ENCODE measurements at places on chromosomes 5 and 9. TPM values are rescaled to one million over a fixed set of nuclear protein-coding genes. Genes with fewer than 3 reads are reported as not detected.
A peak's percentile ranks its signal among the peaks of the same experiment; 100 is the strongest.

Gene SLC22A4
- 3.0 TPM for polyA plus RNA-seq

Gene SCGB3A2
- polyA plus RNA-seq = 1,496 TPM

DNA sequence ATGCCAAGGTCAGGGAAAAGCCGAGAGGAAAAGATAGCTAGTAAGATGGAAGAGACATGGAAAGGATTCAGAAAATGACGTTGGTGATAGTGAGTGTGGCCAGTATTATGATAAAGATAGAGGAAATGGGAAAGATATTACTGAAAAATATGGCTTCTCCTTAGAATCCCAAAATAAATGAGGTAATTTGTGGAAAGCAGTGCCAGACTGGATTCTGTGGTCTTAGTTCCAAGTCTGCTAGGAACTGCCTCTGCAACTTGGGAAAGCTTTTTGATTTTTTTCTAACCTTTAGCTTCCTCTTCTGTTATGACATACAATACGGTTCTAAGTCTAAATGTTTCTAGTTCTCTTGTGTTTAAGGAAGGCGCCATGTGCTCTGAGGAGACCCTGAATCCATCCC lies 54.2 kb downstream of the GRIA1 start:
- H3K4me3 ChIP-seq = no peak overlapping the region
- no peaks in the 10 kb centered on the region for H3K4me1 ChIP-seq
- no peaks in the 10 kb centered on the region for H3K36me3 ChIP-seq
- no peak overlapping the region for H3K27ac ChIP-seq
- DNase-seq = no peak
- no peaks in the 10 kb centered on the region for H3K27me3 ChIP-seq

- H3K4me3 ChIP-seq = no peak overlapping the region
- peak overlapping the region; percentile 83 for H3K27ac ChIP-seq
- H3K27me3 ChIP-seq = no peaks in the 10 kb centered on the region
- H3K4me1 ChIP-seq = peaks cover 37% of the 10 kb centered on the region
- H3K36me3 ChIP-seq = peaks cover 10% of the 10 kb centered on the region
- peak; percentile 68 for DNase-seq
Measured at GRCh38 chr5:179792612-179793467, 946 bp upstream of the LTC4S start.

Gene SOWAHA
- polyA plus RNA-seq = not detected

Gene ZBTB26
- polyA plus RNA-seq = 22.0 TPM

DNA sequence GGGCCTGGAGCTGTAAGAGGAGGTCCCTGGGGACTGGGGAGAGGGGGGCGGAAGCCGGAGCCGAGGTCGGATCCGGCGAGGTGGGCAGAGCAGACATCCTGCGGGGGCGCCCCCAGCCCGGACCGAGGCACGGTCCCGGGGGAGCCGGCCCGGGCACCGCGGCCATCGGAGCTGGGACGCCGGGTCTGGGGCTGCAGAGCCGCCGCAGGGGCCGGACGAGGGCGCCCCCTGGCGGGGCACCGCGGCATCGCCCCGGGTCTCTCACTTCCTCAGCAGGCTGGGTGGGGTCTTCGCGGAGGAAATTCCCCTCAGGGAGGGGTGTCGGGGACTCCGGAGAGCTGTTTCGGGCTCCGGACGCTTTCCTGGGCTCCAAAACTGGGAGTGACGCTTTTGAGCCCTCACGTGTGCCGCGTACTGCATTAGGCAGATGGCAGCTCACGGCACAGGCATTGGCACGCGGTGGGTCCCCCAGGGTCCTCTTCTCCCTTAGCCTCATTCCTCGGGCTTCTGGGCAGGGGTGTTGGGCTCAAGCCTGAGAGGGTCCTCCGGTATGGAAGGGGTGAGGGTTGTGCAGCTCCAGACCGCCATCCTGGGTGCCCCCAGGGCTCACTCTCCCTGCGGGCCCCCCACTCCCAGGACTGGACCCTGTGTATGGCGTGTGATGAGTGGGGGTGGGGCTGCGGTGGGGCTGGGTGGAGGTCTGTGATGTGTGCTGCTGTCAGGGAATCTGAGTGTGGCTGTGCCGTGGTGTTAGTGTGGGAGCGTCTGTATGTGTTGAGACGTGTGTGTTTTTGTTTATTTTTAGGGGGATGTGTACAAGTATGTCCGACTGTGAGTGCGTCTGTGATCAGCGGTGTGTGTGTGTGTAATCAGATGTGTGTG lies 29.6 kb downstream of the LHX2 start:
- no peaks in the 10 kb centered on the region for H3K36me3 ChIP-seq
- DNase-seq = no peak
- peak overlapping the region; percentile 18 for H3K4me3 ChIP-seq
- peaks cover 32% of the 10 kb centered on the region for H3K27me3 ChIP-seq
- peaks cover 21% of the 10 kb centered on the region for H3K4me1 ChIP-seq
